ENCODE measurements at places on chromosomes 6 and 20.

GRCh38 chr20:64222291-64222735 lies 33.2 kb upstream of the PCMTD2 start:
- no peak for DNase-seq

DNA sequence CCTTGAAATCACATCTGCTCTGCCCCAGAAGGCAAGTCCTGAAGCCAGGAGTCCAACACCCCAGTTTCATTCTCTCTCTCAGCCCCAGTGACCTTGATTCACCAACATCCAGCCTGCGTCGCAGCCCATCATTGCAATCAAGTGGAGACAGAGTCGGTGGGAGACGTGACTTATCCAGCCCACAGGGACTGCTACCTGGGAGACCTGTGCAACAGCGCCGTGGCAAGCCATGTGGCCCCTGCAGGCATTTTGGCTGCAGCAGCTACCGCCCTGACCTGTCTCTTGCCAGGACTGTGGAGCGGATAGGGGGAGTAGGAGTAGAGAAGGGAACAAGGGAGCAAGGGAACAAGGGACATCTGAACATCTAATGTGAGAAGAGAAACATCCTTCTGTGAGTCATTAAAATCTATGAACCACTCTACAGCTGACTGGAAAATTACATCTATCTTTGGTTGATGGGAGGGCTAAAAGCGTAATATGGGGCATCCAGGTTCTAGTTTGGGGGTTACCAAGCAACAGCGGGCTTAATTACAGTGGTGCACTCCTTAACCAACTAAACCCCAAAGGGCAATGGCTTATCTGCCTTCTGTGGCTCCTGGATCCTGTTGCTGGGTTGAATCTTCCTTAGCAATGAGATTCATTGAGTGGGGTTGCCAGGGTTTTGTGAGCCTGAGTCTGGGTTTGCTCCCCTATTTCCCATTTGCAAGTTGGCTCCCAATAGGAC lies 2.5 kb downstream of the LY6G6D start:
- DNase-seq: no peak

DNA sequence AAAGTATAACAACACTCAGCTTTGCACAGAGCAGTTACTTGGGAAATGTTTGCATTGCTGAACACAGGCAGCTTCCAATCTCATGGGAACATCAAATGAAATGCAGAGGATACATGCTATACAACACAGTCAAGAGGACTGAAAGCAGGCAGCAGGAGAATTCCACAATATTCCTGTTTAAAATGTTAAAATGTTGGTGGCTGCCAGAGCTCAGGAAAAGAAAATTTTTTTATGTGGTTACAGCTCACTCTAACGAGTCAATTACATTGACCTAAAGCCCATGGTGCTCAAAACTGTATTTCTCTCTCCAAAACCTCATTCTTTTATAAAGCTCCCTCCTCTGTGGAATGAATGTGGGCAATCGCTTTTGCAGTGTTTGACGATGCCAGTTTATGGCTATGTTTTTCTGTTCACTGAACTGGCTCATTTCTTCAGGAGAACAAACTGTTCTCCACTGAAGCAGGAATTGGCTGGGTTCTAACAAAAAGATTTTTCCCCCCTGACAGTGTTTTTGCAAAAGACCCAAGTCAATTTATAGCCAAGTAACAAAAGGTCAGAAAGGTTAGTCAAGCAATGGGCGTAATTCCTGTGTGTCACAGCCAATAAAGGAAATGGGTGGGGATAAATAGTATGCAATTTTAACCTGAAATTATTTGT lies 69.0 kb downstream of the ZHX3 start:
- DNase-seq: no peak

DNA sequence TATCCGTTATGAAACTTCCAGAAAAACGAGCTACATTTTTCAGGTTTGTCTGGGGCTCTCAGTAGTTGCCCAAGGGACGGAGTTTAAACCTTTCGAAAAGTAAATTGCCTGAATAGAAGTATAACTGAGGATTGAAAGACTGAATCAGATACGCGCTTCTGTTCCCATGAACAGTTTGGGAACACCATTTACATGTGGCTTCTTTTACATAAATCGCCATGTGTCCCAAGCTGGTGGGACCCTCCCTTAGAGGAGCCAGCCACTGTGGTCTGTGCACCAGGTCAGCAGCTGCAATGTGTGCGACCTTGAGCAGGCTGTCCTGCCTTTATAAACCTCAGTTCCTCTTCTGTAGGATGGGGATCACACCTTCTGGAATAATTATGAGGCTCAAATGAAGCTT lies 11.0 kb downstream of the ENTPD6 start:
- DNase-seq: peak; percentile 47

GRCh38 chr6:160101277-160102205 lies 20.1 kb upstream of the SLC22A1 start:
- DNase-seq: no peak

GRCh38 chr20:39291301-39291700 lies 329.2 kb downstream of the DHX35 start:
- no peak for DNase-seq

- DNase-seq: no peak
Measured at GRCh38 chr20:41147767-41148191, 10.4 kb downstream of the PLCG1 start.

DNA sequence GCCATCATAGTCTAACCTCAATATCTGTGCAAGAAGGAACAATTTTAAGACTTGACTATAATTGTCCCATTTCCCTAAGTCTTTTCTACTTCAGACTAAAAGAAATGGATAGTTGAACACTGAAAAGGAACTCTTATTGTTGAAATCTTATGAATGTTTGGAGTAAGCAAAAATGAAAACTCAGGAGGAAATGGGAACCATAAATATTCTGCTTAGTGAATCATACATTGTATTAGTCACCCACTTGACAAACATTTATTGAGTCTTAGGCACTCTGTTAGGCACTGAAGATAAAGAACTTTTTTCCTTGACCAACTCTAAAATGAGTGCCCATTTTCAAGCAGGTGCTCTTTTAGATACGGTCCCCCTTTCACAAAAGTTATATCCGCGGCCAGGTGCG lies 8.7 kb downstream of the CCDC170 start:
- no peak for DNase-seq

DNA sequence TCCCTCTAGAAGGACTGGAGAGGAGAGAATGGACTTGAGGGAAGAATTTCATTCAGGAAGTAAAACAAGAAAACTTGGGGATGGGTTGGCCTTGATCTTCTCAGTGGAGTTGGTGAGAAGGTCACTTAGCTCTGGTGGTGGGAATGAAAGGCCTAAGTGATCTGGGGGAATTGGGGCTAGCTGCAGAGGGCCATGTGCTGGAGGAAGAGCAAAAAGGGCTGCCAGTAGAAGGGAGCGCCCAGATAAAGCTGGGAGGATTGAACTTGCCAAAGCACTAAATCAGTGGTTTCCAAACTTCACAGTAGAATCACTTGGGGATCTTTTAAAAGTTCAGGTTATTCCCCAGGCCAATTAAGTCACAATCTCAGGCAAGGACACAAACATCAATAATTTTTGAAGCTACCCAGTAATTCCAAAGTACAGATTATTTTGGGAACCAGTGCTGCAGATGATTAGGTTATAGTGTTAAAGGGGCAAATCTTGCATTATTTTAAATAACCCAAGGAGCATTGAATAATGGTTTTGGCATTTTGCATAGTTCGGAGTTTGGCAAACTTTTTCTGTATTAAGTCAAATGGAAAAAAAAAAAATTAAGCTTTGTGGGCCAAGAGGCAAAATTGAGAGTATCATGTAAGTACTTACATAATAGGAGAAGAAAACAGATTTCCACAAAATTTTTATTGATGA lies 36.5 kb upstream of the RFPL4B start:
- no peak for DNase-seq
